ENCODE measurements at places on chromosomes 2 and 18.

- no peak for DNase-seq
These were observed 17.4 kb downstream of the NAPG start for GRCh38 chr18:10543277-10543676.

DNA sequence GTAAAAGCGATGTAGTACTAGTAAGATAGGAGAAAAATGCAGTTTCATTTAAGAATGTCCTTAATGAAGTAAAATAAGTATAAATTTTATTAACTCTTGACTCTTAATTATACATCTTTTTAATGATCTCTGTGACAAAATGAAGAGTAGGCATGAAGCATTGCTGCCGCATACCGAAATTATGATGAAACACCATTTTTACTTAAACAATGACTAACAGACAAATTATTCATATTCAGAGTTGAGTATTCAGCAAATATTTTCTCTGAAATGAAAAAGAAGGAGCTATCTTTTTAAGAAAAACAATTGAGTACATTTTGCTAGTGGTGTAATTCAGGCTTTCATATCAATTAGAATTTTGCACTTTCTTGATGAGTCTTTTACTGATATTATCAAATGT is 150.6 kb upstream of the DOCK10 start:
- no peak for DNase-seq

GRCh38 chr18:24992491-24992890 is 359.5 kb downstream of the ZNF521 start:
- DNase-seq, result no peak

DNA sequence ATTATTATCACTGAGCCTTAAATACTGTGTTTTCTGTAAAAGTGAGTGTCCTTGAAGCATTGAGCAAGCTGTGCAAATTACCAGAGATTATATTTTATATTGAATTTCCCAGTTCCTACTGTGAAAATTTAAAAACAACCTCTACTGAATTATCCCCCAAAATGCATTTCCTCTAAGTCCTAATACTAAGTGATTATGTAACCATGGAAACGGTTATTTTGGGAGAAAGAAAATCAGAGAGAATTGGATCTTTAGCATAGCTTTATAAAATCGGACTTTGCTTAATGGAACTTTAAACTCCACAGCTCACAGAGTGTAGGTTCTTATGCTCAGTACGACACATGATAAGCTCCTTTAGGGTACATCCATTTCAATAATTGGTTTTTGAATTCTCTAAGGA is 19.3 kb upstream of the CHMP1B start:
- DNase-seq, result no peak

DNA sequence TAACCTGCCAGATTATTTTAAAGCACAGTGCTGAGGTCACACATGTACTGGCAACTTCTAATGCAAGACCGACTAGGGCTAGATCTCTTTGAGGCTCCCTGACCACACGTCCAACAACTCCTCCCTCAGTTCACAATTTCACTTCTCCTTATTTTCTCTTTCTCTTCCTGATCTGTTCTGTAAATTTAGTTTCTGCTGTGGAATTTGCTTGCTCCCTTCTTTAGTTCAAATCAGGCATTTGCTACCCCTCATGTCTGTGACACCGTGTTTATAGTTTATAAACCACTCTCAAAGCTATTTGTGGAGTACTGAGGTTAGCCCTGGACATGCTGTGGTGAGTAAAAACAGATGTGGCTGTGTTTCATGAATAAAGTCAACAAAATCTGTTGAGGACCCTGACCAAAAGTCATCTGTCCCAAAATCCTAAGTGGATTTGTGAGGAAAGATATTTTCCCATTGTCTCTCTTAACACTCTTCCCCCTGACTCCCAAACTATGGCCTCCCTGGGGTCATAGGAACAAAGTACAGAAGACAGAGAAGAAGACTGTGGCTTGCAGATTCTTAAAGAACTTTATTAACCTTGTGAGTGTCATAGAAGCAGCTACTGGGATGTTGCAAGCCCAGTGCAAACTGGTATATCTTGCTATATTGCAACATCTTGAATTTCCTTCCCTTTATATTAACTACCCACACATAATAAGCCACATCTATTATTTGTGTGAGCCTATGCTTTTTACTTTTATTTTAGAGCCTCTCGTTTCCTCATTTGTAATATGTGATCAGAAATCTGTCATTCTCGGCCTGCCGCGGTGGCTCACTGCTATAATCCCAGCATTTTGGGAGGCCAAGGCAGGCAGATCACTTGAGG is 3.5 kb upstream of the NAGK start:
- no peak for DNase-seq

DNA sequence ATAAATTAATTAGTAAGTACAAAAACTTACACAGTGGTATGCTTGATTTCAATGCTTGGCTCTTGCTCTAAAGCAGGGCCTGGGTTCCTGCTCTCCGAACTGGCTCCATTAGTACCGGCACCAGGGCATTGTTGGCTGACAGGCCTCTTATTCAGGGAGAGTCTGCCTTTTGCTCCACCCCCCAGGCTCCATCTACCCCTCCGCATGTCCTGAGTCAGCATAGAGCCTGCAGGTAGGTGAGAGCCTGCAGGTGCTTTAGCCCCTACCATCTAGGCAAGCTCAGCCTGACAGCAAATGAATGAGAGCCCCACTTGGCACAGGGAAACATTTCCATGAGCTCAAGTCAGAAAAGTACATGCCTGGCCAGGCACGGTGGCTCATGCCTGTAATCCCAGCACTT is 35.1 kb upstream of the EFHD1 start:
- no peak for DNase-seq

- DNase-seq, result no peak
These were observed 33.1 kb upstream of the SMAD7 start for GRCh38 chr18:48983793-48984437.

DNA sequence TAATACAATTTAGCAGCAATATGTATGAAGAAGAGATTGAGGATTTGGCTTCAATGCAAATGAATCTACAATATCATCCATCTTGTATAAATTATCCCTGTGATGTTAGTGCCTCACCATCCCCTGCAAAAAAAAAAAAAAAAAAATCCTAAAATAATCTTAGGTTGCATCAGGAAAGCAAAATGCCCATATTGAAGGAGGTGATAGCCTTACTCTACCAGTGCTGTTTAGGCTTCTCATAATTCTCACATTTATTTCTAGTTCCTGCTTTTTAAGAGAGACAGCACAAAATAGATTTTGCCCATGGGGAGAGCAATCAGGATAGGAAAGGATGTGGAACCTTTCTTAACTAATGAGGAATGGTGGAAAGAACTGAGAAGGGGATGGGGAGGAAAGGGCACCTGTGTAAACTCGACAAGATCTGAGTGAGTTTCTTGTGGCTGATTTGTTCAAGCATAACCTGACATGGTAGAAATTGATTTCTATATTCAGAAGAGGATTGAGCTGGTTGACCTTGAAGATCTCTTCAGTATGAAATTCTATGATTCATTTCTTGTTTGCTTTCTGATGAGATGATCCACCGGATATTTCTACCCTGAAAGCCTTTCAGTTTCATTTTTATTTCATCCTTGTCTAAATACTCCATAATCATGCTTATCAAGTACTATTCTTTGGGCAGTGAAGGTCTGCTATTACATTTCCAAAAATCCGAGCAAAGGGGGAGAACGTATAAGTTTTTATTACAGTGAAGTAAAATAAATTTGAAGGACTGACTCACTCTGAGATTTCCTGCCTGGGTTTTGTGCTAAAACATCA is 391.2 kb downstream of the PTPRM start:
- DNase-seq, result no peak

DNA sequence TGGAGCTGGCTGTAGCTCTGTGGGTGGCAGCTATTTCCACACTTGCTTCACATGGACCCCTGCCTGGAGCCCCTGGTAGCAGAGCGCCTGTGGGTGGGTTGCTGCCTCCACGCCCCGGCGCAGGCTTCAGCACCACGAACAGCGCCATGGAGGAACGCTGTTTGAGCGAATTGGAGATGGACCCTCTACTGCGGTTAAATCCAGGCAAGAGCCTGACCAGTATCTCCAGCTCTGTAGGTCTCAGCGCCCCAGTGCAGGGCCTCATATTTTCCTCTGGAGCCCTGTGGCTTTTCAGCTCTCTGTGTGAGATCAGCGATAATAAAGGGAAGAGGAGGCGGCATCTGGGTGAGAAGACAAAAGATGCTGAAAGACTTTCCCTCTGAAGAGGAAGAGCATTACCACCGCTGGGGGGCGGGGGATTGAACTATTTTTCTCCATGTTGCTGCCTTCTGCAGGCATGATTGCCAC is 12.0 kb downstream of the ONECUT2 start:
- DNase-seq, result no peak

DNA sequence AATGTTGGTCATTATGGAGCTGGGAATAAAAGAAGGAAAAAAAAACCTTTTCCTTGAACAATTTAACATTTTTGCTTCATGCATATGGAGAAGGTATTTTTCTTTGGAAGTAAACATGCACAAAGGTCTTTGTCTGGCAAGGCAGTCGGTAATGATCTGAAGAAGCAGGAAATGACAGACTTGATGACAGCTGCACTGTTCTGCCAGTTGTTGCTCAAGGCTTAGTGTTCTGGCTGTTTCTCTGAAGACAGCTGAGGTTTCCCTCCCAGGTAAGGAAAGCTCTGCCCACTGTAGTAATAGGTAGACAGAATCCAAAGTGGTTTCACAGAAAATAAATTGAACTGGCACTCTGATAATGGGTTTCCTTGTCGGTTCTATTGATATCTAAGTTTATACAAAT is 308.4 kb upstream of the GCFC2 start:
- no peak for DNase-seq

GRCh38 chr2:76946631-76947145 is 575.5 kb downstream of the LRRTM4 start:
- no peak for DNase-seq

DNA sequence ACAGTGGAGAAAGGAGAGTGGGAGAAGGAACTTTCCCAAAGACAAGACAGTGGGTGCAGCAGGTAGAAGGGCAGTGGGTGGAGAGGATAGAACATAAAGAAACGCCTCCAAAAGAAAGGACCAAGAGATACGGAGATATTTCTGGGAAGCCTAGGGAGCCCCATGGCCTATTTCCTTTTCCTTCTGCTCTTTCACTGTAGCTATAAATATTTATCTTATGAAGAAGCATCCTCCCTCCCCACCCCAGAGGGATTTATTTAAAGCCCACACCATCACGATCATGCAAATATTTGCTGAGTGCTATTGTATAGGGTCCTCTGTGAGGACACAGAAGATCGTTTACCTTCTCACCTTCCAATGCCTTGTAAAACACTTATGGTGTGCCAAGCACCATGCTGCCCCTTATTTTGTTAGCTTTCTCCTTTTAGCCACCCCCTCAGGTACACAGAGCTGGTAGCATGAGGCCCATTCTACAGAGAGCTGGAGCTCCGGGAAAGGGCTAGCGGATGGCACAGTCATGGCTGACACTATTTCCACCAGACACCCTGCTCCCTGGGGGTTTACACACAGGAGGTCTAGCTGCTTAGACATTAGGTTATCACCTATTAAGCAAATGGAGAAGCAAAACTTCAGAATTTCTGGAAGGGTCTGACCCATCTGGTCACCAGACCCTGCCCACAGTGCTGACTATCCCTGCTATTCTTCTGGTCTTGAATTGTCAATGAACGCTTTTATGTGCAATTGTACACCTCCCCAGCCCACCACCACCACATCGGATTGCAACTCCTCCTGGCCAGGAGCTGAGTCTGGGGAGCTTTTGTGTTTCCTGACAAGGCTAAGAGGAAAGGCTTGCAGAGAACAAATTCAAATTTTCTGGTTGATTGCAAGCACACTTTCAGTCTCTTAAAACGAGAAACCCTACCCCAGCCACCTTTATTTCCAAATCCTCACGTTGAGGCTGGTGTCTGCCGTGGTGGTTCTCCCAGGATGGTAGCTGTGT is 91.8 kb upstream of the KLF7 start:
- no peak for DNase-seq

GRCh38 chr2:145741636-145742035 is 1221.7 kb upstream of the ZEB2 start:
- DNase-seq, result no peak

DNA sequence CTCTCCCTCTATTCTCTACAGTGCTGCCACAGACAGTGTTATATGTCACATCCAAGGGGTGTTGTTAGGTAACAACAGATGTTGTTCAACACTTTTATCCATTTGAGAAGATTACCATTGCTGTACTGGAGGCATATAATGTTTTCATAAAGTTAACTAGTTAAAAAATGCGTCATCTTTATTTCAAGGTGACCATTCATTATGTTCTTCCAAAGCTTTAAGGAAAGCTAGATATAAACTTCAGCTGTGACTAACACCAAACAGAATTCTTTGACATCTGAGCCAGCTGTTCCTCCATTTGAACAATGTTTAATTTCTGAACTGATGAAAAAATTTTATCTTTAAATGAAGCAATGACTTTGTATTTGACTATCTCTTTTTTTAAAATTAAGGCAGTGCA is 1099.6 kb upstream of the TMEFF2 start:
- DNase-seq, result no peak
